Tongue (tissue), 3 donors: ENCODE measurements at places on chromosomes 2 and 18.

DNA sequence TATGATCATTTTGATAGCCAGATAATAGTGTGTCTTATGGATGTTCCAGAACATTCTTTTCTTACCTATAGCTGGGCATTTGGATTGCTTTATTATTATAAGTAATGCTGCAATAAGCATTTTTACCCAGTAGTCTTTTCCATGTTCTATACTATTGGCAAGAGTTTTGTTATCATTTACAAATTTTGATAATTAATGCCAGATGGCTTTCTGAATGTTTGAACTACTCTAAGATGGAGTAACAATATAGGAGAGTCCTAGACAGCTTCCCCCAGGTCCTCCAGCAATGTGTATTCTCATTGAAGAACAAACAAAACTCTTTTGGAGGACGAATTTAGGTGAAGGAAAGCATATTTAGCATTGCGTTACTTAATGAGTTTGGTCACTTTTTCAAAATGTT is 73.0 kb downstream of the INPP4A start:
- no peak for DNase-seq

DNA sequence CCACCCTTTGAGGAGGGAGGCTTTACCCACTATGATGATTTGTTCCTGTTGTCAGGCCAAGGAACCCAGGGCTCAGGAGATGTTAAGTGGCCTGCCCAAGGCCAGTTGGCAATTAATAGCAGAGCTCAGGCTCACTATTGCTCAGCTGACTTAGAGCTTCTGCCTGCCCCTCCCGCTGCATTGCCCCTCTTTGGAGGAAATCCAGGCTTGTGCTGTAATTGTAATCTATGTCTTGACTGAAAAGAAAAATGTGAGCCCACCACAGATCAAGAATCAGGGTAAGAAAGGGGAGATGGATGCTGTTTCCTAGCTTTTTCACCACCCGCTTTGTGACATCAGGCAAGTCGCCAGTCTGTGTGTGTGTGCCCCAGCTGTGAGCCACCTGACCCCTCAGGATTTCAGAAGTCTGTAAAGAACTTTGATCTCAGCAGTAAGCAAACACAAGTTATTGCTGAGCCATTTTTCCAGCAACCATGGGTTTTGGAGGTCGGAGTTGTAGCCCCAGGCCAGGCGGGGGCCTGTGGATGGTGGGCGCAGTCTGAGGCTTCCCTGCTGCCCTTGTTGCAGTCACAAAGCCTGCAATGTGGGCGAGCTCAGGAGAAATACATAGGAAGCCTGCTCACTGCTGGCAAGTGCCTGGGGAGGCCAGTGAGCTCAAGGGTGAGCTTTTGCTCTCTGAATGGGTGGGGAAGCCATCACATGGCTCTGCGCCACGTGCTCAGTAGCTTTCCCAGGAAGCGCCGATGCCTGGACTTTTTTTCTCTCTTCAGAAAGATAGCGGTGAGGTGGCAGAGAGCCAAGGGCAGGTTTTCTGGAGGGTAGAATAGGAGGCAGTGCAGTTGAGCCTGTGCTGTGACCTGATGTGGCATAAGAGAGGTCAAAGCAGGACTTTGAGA is 6.1 kb downstream of the CABLES1 start:
- DNase-seq = peak; percentile 69

DNA sequence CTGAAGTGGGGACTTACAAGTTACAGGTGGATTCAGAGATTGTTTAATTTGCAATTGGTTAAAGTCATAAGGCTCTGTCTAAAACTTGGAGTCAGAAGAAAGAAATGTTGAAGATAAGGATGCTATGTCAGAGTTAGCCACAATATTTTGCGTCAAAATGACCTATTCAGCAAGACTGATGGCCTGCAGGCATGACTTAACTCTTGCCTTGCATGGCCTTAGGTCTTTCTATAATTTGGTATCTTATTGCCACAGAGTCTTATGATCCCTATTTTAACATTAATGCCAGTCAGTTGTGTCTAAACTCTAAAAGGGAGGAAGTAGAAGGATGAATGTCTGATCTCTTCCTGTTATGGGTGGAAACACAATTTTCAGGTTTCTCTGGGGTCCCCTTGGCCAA is 5.2 kb upstream of the COMMD1 start:
- DNase-seq = no peak

GRCh38 chr2:132701810-132702209 is 31.8 kb upstream of the LYPD1 start:
- no peak for DNase-seq

GRCh38 chr2:158797963-158798700 is 3.0 kb downstream of the DAPL1 start:
- peak; percentile 38 for DNase-seq

- no peak for DNase-seq
Measured at GRCh38 chr2:223576873-223577272, 25.3 kb downstream of the SCG2 start.

DNA sequence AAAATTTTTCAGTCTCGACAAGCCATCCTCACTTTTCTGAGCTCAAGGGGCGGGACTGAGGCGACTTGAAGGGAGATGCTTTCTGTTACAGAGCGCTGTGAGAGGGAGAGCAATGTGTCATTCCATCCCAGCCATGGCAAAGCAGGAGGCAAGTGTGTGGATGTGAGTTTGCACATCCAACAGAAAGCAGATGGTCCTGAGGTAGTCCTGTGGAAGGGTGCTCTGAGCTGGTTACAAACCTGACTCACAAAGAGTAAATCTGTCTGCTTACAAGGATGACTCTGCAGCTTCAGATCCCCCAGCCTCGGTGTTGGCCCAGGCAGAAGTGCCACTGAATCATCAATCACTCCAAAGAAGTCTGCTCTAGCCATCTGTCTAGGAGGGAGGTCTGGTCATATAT is 482.0 kb upstream of the DCC start:
- no peak for DNase-seq

- no peak for DNase-seq
Measured at GRCh38 chr2:226813148-226813701, 13.6 kb upstream of the IRS1 start.

DNA sequence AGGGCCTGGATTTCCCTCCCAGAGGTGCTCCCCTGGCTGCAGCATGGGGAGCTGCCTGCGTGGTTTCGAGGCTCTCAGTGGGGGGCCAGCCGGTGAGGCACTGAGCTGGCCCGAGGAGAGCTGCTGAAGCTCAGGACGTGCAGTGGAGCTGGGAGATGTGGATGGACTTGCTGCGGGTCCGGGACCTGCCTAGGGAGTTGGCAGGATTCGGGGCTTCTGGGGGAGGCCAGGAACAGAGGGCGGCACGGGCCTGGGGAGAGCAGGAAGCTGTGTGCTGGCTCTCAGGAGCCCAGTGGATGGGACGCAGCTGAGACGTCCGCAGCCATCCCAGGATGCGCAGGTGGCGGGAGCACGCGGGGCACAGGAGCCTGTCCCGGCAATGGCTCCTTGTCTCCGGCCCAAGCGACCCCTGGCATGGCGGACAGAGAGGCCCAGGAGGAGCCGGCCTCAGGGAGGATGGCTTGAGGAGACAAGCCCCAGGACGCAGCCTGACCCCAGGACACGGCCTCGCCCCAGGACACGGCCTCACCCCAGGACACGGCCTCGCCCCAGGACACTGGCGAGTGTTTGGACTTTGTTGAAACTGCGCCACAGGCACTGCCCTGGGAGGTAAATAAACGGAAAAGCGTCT is 116.1 kb downstream of the NFATC1 start:
- DNase-seq = no peak

GRCh38 chr18:76875390-76876325 is 53.3 kb downstream of the ZNF236 start:
- DNase-seq = peak; percentile 70

DNA sequence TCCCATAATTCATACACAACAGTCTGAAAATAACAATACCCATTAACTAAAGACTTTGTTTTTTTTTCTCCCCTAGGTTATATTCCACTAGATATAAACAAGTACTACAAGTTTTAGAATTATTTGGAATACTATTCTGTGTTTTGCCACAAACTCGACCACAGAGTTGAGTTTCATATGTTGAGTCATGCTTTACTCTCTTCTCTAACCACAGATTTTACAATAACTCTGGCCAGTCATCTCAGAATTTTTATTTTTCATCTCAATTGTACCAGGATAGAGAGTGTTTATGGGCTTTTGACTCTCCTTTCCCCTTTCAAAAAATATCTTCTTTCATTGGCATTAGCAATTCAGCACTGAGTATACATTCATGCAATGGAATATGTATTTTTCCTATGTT is 348.7 kb upstream of the GALNT5 start:
- no peak for DNase-seq

GRCh38 chr18:9758624-9759075 is 50.5 kb downstream of the RAB31 start:
- DNase-seq = no peak

DNA sequence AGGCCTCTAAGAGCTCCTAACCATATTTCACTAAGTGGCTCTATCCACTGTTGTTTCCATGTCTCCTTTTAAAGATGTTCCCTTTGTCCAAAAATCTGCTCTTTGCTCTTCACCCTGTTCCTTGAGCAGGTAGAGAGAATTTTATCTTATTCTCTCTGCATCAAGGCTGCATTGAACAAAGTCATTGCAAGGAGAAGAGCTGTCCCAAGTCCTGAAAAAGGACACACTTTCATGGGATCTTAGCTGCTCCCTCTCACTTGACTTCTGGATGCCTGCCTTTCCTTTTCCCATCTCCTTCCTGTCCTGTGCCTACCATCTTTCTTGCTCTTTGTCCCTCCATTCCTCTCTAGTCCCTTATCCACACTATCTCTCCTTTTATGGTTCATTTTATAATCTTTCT is 235.2 kb upstream of the THSD7B start:
- no peak for DNase-seq

DNA sequence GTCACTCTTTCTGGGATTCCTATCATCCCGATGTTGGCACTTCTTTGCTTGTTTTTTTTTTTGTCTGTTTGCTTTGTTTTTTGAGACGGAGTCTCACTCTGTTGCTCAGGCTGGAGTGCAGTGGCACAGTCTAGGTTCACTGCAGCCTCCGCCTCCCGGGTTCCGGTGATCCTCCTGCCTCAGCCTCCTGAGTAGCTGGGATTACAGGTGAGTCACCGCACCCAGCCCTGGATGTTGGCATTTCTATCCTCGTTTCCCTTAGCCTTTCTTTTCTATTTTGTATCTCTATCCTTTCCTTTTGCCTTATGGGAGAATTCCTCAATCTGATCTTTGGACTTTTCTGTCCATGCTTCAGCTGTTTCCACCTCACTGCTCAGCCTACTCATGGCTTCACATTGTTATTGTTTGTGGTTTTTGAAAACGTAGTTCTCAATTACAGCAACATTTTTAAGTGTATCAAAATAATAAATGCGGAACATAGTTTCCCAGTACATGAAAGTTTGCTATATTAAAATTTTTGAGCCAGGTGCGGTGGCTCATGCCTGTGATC is 62.1 kb upstream of the ZNF516 start:
- DNase-seq = no peak

DNA sequence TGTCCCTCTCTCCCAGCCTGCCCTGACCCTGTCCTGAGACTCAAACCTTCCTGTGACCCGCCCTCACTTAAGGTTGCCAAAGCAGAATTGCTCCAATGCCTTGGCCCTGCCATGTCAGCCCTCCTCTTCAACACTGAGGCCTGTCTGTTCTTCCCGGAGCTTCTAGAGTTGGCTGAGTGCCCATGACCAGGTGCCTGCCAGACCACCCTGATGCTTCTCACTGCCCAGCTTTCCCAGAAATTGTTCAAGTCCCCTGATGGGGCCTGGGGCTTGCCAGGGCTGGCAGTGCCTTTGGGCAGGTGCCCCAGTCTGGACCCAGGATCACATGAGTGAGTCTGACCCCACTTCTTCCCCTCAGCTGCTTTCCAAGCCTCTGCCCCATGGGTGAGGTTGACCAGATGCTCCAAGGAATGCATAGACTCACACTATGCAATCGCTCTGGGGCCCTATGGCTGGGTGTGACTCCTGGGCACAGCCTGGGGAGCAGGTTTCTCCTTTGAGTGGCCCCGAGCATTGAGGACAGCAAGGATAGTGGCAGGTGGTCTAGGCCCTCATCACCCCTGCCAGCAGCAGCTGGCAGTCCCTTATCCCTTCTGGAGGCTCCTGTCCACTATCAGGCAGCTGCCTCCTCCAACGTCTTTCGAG is 3.1 kb upstream of the INPP5D start:
- peak; percentile 37 for DNase-seq

DNA sequence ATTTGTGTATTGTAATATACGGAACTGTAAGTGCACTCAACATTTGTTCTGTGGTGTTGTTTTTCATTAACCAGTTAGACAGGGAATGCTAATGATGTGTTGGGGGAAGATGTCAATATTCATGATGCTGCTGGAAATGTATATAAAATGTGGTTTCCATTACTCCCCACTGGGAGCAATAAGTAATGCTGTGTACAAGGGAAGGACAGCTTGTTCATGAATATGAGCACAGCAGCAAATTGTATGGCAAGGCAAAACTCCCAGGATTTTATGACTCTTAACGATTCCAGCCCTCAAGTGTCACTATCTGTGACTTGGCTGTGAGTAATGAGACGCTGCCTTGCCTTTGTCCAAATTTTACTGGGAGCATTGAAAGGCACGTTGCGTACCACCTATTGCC is 312.4 kb upstream of the DDX18 start:
- DNase-seq = no peak

GRCh38 chr18:8769509-8770095 is 64.2 kb downstream of the MTCL1 start:
- no peak for DNase-seq

GRCh38 chr2:6872394-6872793 is 5.2 kb upstream of the RSAD2 start:
- DNase-seq = no peak

- DNase-seq = peak; percentile 66
Measured at GRCh38 chr2:201813996-201814760, 7.8 kb downstream of the CDK15 start.

DNA sequence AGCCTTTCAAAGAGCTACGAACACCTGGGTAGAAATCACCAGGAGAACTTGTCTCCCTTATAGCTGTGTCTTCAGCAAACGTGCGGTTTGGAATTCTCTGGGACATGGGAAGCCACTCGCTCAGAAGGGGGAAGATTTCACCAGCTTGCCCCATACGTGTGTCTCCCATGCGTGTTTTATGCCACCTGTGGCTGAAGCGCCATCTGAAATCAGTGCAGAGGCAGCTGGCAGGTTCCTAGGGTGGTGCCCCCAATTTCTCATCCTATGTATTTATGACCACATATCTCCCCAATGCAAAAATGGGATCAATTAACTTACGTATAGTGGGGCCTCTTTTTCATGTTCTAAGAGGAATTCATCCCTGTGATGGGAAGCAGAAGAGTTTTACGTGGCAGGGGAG is 81.6 kb downstream of the TPO start:
- no peak for DNase-seq

- no peak for DNase-seq
Measured at GRCh38 chr18:59562751-59563150, 134.5 kb downstream of the CCBE1 start.

- no peak for DNase-seq
Measured at GRCh38 chr2:128378231-128379020, 59.8 kb upstream of the HS6ST1 start.
